ENCODE measurements at places on chromosomes 7 and 10.
A peak's percentile ranks its signal among the peaks of the same experiment; 100 is the strongest.

DNA sequence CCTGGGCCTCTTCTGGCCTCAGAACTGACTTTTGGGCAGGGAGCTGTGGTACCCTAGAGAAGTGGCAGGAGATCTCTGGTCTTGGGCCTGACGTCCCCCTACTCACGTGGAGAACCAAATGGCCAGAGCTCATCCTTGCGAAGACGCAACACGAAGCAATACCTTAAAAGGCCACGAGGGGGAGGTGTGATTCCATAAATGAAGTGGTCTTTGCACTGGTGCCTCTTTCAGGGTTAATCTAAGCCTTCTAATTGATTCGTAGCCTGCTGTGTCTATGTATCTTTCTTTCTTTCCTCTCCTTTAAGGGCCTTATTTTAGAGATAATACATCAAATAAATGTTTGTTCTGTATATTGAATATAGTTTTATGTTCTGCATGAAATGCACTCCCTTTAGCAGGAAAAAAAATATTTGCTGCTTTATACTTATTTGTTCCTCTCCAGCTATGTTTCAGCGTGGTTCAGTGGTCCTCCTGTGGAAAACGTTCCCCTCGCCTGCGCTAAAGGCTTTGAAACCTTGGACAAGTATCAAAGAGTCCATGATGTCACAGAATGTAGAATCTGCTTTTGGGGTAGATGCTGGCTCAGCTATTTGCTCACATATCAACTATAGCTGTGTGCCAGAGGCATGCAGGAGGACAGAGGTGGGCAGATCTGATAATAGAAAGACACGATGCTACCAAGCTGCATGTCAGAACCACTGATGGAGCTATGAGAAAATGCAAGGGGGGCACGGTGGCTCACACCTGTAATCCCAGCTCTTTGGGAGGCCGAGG lies 41.0 kb downstream of the STRA8 start:
- H3K4me1 ChIP-seq, result no peaks in the 10 kb centered on the region
- no peaks in the 10 kb centered on the region for H3K36me3 ChIP-seq
- H3K4me3 ChIP-seq, result no peak overlapping the region
- no peak overlapping the region for H3K27ac ChIP-seq
- DNase-seq, result peak; percentile 80
- H3K27me3 ChIP-seq, result peaks cover 12% of the 10 kb centered on the region

GRCh38 chr7:133753513-133753912 lies 373.6 kb upstream of the LRGUK start:
- no peaks in the 10 kb centered on the region for H3K4me1 ChIP-seq
- no peaks in the 10 kb centered on the region for H3K27me3 ChIP-seq
- no peak for DNase-seq
- H3K27ac ChIP-seq, result no peak overlapping the region

- H3K4me1 ChIP-seq, result peaks cover 2% of the 10 kb centered on the region
- no peaks in the 10 kb centered on the region for H3K36me3 ChIP-seq
- peaks cover 17% of the 10 kb centered on the region for H3K27me3 ChIP-seq
- H3K27ac ChIP-seq, result no peak overlapping the region
These were observed 2.0 kb downstream of the ANKRD2 start for GRCh38 chr10:97574374-97575126.

DNA sequence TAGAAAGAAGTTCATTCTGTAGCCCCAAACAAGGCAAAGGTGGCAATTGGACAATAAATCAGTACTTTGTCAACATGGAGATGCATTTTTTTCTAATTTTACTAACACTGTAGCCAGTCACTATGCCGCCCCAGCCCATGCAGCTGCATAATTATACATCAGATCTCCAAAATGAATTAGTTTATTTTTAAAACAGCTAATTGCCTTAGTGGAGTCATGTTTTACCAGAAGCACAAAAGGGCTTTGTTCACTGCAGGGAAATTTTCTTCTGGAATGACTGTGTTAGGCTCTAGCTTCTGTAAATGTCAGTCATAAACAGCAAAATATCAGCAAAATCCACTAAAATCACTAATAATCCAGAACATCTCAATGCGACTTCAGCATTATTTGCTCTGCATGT lies 20.1 kb upstream of the HDAC9 start:
- no peaks in the 10 kb centered on the region for H3K36me3 ChIP-seq
- no peak overlapping the region for H3K4me3 ChIP-seq
- H3K27ac ChIP-seq, result no peak overlapping the region
- no peaks in the 10 kb centered on the region for H3K27me3 ChIP-seq

- H3K27ac ChIP-seq, result no peak overlapping the region
- no peak overlapping the region for H3K4me3 ChIP-seq
- H3K4me1 ChIP-seq, result peaks cover 6% of the 10 kb centered on the region
- H3K27me3 ChIP-seq, result peaks cover 28% of the 10 kb centered on the region
- H3K36me3 ChIP-seq, result no peaks in the 10 kb centered on the region
- no peak for DNase-seq
These were observed 3.8 kb upstream of the CLDN3 start for GRCh38 chr7:73773700-73774517.

GRCh38 chr10:75469006-75469616 lies 37.7 kb downstream of the LRMDA start:
- no peaks in the 10 kb centered on the region for H3K4me1 ChIP-seq
- DNase-seq, result no peak
- H3K27ac ChIP-seq, result no peak overlapping the region
- H3K4me3 ChIP-seq, result no peak overlapping the region
- no peaks in the 10 kb centered on the region for H3K36me3 ChIP-seq

DNA sequence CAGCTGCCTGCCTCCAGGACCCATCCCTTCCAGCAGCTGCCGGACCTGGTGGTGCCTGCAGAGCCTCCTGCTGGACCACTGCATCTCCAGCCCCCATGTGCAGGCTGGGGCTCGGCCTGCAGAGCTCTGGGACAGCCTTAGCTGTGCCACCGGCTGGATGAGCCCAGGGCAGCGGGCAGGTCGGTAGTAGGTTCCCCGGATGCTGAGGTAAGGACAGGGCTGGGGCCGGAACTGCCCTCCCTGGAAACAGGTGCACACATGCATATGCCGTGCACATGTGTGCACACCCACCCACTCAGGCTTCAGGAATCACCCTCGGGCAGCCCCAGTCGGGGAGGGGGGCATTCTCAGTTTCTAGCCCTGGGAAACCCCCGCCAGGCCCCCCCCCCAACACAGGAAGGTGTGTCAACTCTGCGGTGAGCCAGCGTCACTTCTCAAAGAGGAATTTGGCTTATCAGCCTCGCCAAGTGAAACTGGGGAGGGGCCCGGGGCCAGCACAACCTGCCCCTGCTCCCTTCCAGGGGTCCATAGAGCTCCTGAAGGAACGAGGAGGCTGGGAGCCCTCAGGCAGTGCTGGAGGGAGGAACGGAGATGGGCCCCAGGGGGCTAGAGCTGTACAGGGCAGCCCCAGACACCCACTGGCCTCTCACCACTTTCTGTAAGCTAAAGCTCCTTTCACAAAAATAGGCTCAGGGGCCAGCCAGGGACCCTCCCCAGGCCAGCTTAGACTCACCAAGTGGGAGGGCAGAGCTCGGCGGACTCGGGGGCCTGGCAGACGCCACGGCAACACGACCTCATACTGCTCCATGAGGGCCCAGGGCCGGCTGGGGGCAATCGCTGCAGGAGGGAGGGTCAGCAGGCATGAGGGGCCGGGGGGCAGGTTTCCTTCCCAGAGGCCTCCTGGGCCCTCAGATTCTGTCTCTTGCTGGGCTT lies 1.7 kb downstream of the ADAM8 start:
- DNase-seq, result peak; percentile 83
- H3K27ac ChIP-seq, result peak overlapping the region; percentile 86
- peaks cover 34% of the 10 kb centered on the region for H3K4me1 ChIP-seq
- H3K36me3 ChIP-seq, result peaks cover 4% of the 10 kb centered on the region

GRCh38 chr10:69220041-69220451 lies at the start of gene HKDC1:
Gene HKDC1 (plus strand): TSS chr10:69220332. CDS start chr10:69220436, 104 bp downstream.
- DNase-seq, result no peak
- peaks cover 55% of the 10 kb centered on the region for H3K4me1 ChIP-seq
- peaks cover 4% of the 10 kb centered on the region for H3K36me3 ChIP-seq
- peak within 1 kb of the TSS; percentile 95 for H3K27ac ChIP-seq
- no peaks in the 10 kb centered on the region for H3K27me3 ChIP-seq

DNA sequence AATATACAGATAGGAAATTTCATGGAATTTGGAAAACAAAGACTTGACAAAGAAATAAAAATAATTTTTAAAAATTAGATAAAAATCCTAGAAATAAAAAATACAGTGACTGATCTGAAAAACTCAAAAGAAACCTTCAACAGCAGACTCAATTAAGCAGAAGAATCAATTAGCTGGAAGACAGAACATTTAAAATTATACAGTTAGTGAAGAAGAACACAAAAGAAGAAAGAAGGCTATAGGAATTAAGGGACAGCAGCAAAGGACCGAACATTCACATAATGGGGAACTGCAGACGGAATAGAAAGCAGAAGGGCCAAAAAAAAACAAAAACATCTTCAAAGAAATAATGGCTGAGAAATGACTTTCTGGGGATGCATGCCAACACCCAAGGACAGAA lies 314.5 kb downstream of the CRPPA start:
- peaks cover 11% of the 10 kb centered on the region for H3K4me1 ChIP-seq
- DNase-seq, result no peak
- no peak overlapping the region for H3K4me3 ChIP-seq
- no peak overlapping the region for H3K27ac ChIP-seq
- peaks cover 8% of the 10 kb centered on the region for H3K36me3 ChIP-seq

DNA sequence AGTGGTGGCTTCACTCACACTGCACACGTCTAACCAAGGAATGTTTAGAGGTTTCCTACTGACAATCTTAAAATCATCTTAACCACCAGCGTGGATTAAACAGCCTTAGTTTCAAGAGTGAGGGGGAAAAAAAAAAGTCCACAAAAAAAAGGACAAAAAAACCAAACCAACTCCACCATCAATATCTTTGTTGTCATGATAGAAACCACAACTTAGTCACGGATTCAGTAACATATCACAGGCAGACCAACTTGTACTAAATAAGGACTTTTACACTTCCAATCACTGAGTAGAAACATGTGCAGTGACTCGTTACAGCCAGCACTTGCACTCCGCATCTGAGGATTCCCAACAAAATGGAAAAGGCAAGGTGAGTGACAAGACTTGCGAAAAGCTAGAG lies 46.5 kb downstream of the FAM171A1 start:
- H3K36me3 ChIP-seq, result no peaks in the 10 kb centered on the region
- peaks cover 6% of the 10 kb centered on the region for H3K4me1 ChIP-seq
- peaks cover 7% of the 10 kb centered on the region for H3K27me3 ChIP-seq
- DNase-seq, result no peak
- no peak overlapping the region for H3K27ac ChIP-seq

GRCh38 chr7:47179812-47180515 lies 401.9 kb downstream of the TNS3 start:
- no peaks in the 10 kb centered on the region for H3K4me1 ChIP-seq
- DNase-seq, result no peak
- no peak overlapping the region for H3K27ac ChIP-seq
- no peak overlapping the region for H3K4me3 ChIP-seq
- no peaks in the 10 kb centered on the region for H3K27me3 ChIP-seq
- no peaks in the 10 kb centered on the region for H3K36me3 ChIP-seq

- H3K27me3 ChIP-seq, result no peaks in the 10 kb centered on the region
- H3K36me3 ChIP-seq, result peaks cover 1% of the 10 kb centered on the region
- H3K4me3 ChIP-seq, result no peak overlapping the region
- peak overlapping the region; percentile 80 for H3K27ac ChIP-seq
- H3K4me1 ChIP-seq, result peaks cover 29% of the 10 kb centered on the region
These were observed 1.3 kb downstream of the PILRA start for GRCh38 chr7:100374601-100375000.

DNA sequence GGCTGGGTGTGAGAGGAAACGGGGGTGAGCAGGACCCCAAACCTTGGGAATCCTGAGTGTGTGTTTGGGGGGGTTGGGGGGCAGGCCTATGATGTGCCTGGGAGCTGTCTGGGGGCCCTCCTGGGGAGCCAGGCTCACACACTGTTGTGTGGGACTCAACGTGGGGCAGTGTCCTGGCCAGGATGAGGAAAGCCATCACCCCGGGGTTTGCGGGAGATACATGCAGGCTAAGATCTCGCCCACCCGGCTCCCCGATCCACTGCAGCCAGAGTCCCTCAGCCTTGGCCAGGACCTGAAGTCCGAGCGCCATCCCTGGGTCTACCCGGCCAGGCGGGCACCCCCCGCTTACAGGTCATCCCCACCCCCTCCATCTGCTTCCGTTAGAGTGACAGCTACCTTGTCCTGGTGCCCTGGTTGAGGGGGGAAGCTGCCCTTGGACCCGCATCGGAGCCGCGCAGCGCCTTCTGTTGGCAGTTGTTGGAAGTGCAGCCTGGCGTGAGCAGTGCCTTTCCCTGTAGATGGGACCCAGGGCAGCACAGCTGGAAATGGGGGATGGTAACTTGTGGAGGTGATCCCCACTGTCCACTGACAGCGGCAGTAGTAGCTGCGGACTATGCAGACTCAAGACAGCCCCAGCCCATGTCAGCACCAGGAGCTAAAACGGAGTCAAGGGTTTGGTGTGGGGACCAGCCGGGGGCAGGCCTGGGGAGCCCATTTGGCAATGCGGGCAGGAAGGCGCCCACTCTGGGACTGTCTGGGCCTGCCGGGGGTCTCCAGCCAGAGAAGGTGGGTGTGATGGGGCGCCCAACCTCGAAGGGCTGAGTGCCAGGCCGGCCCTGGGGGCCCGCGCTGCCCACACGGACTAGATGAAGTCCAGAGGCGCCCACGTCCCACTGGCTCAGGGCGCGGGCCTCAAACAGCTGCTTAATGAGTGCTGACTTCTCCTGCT lies 885.6 kb upstream of the ZNF722 start:
- no peak overlapping the region for H3K27ac ChIP-seq
- H3K27me3 ChIP-seq, result no peaks in the 10 kb centered on the region
- no peaks in the 10 kb centered on the region for H3K4me1 ChIP-seq
- H3K4me3 ChIP-seq, result no peak overlapping the region

DNA sequence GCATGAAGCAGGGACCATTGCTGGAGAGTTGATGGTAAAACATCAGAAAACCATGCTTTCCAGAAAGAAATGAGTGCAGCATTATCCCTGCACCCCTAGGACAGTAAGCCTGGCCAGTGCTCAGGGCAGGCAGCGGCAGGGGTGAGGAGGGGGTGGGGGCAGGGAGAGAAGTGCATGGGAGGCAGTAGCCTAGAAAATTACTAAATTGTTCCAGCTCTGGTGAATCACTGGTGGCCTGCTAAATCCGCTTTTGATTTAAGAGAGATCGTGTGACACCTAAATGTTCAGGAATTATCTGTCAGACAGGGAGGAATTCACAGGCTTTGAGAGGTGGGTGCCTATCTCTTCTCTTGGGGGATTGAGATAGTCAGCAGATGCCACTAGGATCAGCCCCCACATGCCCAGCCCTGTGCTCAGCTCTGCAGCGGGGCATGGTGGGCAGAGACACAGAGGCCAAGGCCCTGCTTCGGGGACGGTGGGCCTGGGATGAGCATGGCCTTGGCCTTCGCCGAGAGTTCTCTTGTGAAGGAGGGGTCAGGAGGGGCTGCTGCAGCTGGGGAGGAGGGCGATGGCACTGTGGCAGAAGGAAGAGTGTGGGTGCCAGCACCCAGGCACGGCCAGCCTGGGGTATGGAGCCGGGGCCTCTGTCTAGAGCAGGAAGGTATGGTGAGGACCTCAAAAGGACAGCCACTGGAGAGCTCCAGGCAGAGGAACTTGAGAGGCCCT lies 5.0 kb upstream of the AQP1 start:
- H3K4me1 ChIP-seq, result no peaks in the 10 kb centered on the region
- no peak overlapping the region for H3K27ac ChIP-seq
- DNase-seq, result no peak
- H3K4me3 ChIP-seq, result no peak overlapping the region

- H3K36me3 ChIP-seq, result peaks cover 25% of the 10 kb centered on the region
- no peaks in the 10 kb centered on the region for H3K27me3 ChIP-seq
- DNase-seq, result no peak
- H3K4me1 ChIP-seq, result no peaks in the 10 kb centered on the region
- H3K27ac ChIP-seq, result no peak overlapping the region
These were observed 154.4 kb downstream of the CCDC7 start for GRCh38 chr10:32600317-32600716.

Measured in activated CD8-positive, alpha-beta memory T cell treated with anti-CD3 and anti-CD28 coated beads, Interleukin-2, amount 10 ng/mL, durations not matched to agents 7 days and 5 days (primary cell).